Naive thymus-derived CD8-positive, alpha-beta T cell (primary cell): ENCODE measurements at places on chromosomes 1 and 21. TPM values are rescaled to one million over a fixed set of nuclear protein-coding genes. Genes with fewer than 3 reads are reported as not detected.

The CD101 gene
- 28.4 TPM for polyA plus RNA-seq

- no peaks in the 10 kb centered on the region for H3K36me3 ChIP-seq
- peaks cover 15% of the 10 kb centered on the region for H3K4me1 ChIP-seq
- DNase-seq, result peak; percentile 90
Measured at GRCh38 chr1:159945483-159946241, at the start of gene IGSF9. TSS of gene IGSF9 (minus strand) at chr1:159945613. CDS start at chr1:159943454, 2,159 bp downstream.

DNA sequence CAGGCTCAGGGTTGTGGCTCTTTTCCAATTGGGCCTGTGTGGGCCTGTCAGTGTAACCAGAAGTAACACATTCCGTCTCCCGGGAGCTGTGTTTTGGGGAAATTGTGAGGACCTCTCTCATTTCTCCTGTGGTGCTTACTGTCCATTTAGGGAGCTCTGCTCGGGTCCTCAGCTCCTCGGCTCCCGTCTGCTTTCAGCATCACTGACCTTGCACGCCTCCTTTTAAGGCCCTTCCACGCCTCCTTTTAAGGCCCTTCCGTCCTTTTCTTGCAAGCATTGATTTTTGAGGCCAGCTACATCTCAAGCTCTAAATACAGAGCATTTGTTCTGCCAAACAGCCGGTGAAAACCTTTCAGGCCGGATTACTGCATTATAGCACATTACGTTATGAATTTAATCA, 9.7 kb downstream of the CA6 start:
- peaks cover 35% of the 10 kb centered on the region for H3K36me3 ChIP-seq
- no peak for DNase-seq
- H3K4me1 ChIP-seq, result peaks cover 68% of the 10 kb centered on the region
- no peaks in the 10 kb centered on the region for H3K27me3 ChIP-seq
- H3K27ac ChIP-seq, result peak overlapping the region; percentile 89
- no peak overlapping the region for H3K4me3 ChIP-seq

DNA sequence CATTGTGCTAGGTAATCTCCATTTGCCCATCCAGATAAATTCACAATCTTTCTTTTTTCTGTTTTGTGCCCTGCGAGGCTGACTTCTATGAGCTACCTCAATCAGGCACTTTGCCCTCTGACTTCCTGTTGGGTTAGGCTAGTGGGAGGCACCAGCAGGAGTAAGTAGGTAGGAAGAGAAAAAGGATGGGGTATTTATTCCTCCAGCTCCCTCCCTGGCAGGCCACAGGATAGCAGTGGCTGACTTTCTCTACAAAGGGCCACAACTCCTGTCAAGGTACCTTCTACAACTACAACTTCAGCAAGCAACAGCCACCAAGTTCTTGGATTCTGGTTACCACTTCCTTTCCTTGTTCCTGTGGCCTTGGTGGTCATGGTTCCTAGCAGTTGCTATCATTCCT, 18.8 kb upstream of the GORAB start:
- H3K4me1 ChIP-seq, result no peaks in the 10 kb centered on the region
- no peak for DNase-seq
- H3K27ac ChIP-seq, result no peak overlapping the region
- H3K4me3 ChIP-seq, result no peak overlapping the region
- H3K36me3 ChIP-seq, result no peaks in the 10 kb centered on the region

GRCh38 chr21:45355573-45355972, 49.4 kb upstream of the COL18A1 start:
- peaks cover 7% of the 10 kb centered on the region for H3K27me3 ChIP-seq
- no peaks in the 10 kb centered on the region for H3K36me3 ChIP-seq
- peaks cover 3% of the 10 kb centered on the region for H3K4me1 ChIP-seq
- no peak for DNase-seq

GRCh38 chr1:116448785-116449385, 75.8 kb downstream of the ATP1A1 start:
- no peak overlapping the region for H3K27ac ChIP-seq
- H3K36me3 ChIP-seq, result no peaks in the 10 kb centered on the region
- no peak for DNase-seq

GRCh38 chr1:181134543-181135436, 46.3 kb downstream of the IER5 start:
- no peak overlapping the region for H3K27ac ChIP-seq
- DNase-seq, result no peak
- no peak overlapping the region for H3K4me3 ChIP-seq
- peaks cover 12% of the 10 kb centered on the region for H3K27me3 ChIP-seq
- no peaks in the 10 kb centered on the region for H3K36me3 ChIP-seq

GRCh38 chr1:182087304-182087703, 25.8 kb upstream of the ZNF648 start:
- no peak for DNase-seq
- peak overlapping the region; percentile 81 for H3K27ac ChIP-seq
- peaks cover 42% of the 10 kb centered on the region for H3K4me1 ChIP-seq
- peak overlapping the region; percentile 23 for H3K4me3 ChIP-seq
- H3K36me3 ChIP-seq, result no peaks in the 10 kb centered on the region

DNA sequence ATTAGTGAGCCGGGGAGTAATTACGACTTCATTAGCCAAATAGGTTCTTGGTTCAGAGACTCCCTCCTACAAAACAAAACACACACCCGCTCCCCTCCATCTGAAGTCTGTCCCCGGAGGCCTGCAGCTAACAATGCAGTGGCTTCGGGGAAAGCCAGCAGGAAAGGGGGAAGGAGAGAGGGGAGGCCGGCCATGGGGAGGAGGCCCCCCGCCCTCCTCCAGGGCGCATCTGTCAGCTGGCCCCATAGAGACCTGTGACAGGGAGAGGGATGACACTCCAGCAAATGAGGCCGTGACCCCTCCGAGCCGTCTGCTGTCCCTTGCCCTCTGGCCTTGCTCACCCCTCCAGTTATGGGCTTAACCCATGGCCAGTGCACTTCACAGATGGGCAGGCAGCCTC, 12.1 kb upstream of the CNTN2 start:
- DNase-seq, result no peak
- no peaks in the 10 kb centered on the region for H3K36me3 ChIP-seq
- H3K27me3 ChIP-seq, result peaks cover 2% of the 10 kb centered on the region

DNA sequence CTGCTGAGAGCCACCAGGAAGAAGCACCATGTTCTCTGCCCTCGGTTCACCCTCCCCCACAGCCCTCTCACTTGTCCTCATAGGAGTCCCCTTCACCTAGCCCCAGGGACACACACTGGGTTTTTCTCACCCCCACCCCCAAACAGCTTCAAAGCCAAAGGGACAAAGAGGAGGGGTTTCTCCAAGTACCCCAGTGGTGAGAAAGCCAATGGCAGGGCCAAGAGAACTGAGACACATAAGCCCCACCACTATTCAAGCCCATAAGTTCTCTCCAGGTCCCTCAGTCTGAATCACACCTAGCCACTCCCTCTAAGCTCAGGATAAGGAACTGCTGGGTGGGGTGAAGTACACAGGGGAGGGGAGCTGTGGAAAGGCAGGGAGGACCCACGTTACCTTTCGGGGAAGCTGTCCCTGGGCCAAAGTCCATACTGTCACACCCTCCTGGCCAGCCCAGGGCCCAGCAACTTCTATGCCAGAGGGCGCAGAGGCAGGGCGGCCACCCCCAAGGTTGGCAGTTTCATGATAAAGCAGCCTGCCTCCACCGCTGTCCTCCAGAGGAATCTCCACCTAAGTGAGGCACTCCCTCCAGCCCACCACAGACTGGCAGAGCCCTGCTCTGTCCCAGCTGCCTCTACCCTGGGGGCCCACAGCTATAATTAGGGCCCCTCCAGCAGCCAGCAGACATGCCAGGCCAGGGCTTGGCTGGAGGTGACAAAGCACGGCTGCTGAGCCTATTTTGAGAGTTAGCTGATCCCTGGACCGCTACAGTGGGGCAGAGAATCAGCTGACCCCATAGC, 39.0 kb upstream of the PPP1R15B start:
- H3K4me1 ChIP-seq, result peaks cover 66% of the 10 kb centered on the region
- peak overlapping the region; percentile 84 for H3K27ac ChIP-seq
- no peak for DNase-seq
- peaks cover 54% of the 10 kb centered on the region for H3K36me3 ChIP-seq
